ENCODE measurements at places on chromosomes 3 and 15. TPM values are rescaled to one million over a fixed set of nuclear protein-coding genes. Genes with fewer than 3 reads are reported as not detected.
A peak's percentile ranks its signal among the peaks of the same experiment; 100 is the strongest.

LRRC57 gene
- total RNA-seq = 20.1 TPM

CCK gene
- 4.6 TPM for total RNA-seq

GOLGA8T gene
- total RNA-seq = not detected

DNA sequence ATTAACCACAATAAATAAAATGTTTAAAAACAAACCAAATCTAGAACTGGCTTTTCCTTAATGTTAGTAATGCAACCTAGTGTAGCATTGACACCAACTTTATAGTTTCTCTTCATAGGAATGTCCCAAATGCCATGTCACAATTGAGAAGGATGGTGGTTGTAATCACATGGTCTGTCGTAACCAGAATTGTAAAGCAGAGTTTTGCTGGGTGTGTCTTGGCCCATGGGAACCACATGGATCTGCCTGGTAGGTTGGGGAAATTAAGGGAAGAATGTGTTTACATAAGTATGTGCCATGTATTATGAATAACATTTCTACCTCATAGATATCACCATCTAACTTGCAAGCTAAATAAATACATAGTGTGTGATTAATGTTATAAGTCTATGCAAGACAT is 84.4 kb upstream of the GOLGA6B start:
- no peak for DNase-seq
- no peaks in the 10 kb centered on the region for H3K4me1 ChIP-seq
- no peaks in the 10 kb centered on the region for H3K27me3 ChIP-seq
- H3K4me3 ChIP-seq = no peak overlapping the region
- no peak overlapping the region for H3K27ac ChIP-seq

DNA sequence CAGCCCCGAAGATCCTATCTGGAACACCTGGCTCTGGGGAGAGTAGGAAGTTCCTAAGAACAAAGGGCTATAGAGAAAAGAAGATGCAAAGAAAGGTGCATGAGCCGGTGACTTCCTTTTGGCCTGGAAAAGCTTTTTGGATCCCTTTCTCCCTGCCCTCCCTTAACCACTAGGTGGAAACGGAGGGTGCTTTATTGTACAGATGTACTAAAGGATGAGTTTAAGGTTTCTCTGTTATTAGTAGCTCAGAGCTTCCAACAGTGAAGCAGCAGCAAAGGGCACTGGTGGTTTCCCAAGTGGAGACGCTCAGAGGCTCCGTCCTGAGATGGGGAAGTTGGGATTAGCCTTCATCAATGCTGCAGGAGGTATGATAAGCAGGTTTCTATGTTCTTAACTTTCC is 5.9 kb upstream of the ADGRG7 start:
- no peak overlapping the region for H3K27ac ChIP-seq
- no peaks in the 10 kb centered on the region for H3K27me3 ChIP-seq
- no peaks in the 10 kb centered on the region for H3K4me1 ChIP-seq
- no peaks in the 10 kb centered on the region for H3K36me3 ChIP-seq
- DNase-seq = no peak

DNA sequence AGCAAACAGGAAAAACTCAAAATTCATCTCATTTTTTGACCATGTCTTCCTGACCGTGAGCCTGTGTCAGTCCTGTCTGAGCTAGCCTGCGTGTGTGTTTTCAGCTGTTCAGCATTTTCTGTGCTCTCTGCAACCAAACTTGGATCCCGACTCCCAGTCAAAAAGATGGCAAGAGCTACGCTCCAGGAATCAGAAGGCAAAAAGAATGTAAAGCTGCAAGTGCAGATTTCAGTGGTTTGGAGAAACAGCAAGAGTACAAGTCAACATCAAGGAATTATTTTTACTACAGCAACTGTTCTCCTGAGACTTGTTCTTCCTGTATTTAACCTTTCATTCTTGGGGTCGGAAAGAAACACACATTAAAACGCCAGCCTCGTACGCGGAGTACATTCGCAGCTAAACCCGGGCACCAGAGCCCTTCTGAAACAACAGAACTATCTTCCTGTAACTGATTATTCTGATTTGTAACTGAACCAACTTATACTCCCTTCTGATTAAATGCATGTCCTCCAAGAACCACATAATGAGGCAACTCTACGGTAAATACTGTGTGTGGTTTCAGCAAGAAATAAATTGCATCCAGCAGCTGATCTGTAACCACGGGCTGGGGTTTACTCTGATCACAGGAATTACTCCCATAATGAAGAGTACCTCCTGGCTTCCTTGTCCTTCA is 107.4 kb downstream of the LRIG1 start:
- H3K4me1 ChIP-seq = peaks cover 42% of the 10 kb centered on the region
- DNase-seq = no peak
- peaks cover 71% of the 10 kb centered on the region for H3K36me3 ChIP-seq
- peak overlapping the region; percentile 11 for H3K27ac ChIP-seq
